ENCODE measurements at places on chromosomes 11 and 22. TPM values are rescaled to one million over a fixed set of nuclear protein-coding genes. Genes with fewer than 3 reads are reported as not detected.

The FGF3 gene
- polyA plus RNA-seq, result not detected

The AIP gene
- polyA plus RNA-seq, result 135 TPM

The DEUP1 gene
- 0.88 TPM for polyA plus RNA-seq

The OR1S2 gene
- not detected for polyA plus RNA-seq

The LRP4 gene
- polyA plus RNA-seq, result 1.8 TPM

The OR56A1 gene
- polyA plus RNA-seq, result not detected

The ASRGL1 gene
- polyA plus RNA-seq, result 85.6 TPM

The WBP2NL gene
- 0.84 TPM for polyA plus RNA-seq

The F2 gene
- polyA plus RNA-seq, result not detected

The MS4A6A gene
- 16.7 TPM for polyA plus RNA-seq

The ST14 gene
- 59.3 TPM for polyA plus RNA-seq

The SCUBE2 gene
- polyA plus RNA-seq, result 0.65 TPM

The SHANK3 gene
- polyA plus RNA-seq, result 8.8 TPM

The AGBL2 gene
- polyA plus RNA-seq, result 2.1 TPM

The CCDC157 gene
- 6.0 TPM for polyA plus RNA-seq

The TMEM25 gene
- polyA plus RNA-seq, result 36.8 TPM

The SELENOO gene
- polyA plus RNA-seq, result 42.8 TPM

The IGSF9B gene
- polyA plus RNA-seq, result 0.86 TPM

The MYRF gene
- polyA plus RNA-seq, result 6.0 TPM

The KCNQ1 gene
- 49.4 TPM for polyA plus RNA-seq

The DNAL4 gene
- 39.7 TPM for polyA plus RNA-seq

The ZNRF3 gene
- 6.8 TPM for polyA plus RNA-seq

The GUCY1A2 gene
- 0.75 TPM for polyA plus RNA-seq

The MRGPRX3 gene
- not detected for polyA plus RNA-seq

The MPEG1 gene
- polyA plus RNA-seq, result 2.6 TPM

The GLB1L2 gene
- 26.1 TPM for polyA plus RNA-seq

The FBXO7 gene
- 131 TPM for polyA plus RNA-seq

The DMC1 gene
- not detected for polyA plus RNA-seq

The TRIM49 gene
- not detected for polyA plus RNA-seq

The APOC3 gene
- 35.6 TPM for polyA plus RNA-seq

The APLNR gene
- 16.6 TPM for polyA plus RNA-seq
